HFFc6 (cell line): ENCODE measurements at places on chromosomes 6 and 20. TPM values are rescaled to one million over a fixed set of nuclear protein-coding genes. Genes with fewer than 3 reads are reported as not detected.
A peak's percentile ranks its signal among the peaks of the same experiment; 100 is the strongest.

DNA sequence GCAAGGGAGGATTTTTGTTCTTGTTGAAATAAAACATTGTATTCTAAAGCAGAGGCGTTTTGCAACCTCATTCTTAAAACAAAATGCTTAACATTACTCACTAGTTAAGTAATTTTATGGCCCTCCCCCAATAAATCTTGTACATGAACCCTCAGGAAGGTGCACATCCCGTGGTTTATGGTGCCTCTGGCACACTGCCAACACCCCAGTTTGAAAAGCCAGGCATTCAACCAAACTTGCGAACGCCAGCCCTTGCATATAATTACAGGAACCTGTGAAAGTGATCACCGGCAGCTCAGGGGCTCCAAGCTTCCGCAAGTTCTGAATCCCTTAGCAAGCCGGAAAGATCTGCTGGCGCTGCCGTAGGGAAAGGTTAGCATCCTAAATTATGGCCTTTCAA is 1109.0 kb upstream of the FLRT3 start:
- no peaks in the 10 kb centered on the region for H3K4me1 ChIP-seq
- H3K36me3 ChIP-seq: no peaks in the 10 kb centered on the region
- DNase-seq: no peak
- H3K27ac ChIP-seq: no peak overlapping the region

- peaks cover 91% of the 10 kb centered on the region for H3K4me1 ChIP-seq
- peak; percentile 93 for DNase-seq
- peak overlapping the region; percentile 81 for H3K4me3 ChIP-seq
- H3K27ac ChIP-seq: peak overlapping the region; percentile 89
- no peaks in the 10 kb centered on the region for H3K27me3 ChIP-seq
- no peaks in the 10 kb centered on the region for H3K36me3 ChIP-seq
Observed at GRCh38 chr6:12483712-12484111, 193.6 kb downstream of the EDN1 start.

DNA sequence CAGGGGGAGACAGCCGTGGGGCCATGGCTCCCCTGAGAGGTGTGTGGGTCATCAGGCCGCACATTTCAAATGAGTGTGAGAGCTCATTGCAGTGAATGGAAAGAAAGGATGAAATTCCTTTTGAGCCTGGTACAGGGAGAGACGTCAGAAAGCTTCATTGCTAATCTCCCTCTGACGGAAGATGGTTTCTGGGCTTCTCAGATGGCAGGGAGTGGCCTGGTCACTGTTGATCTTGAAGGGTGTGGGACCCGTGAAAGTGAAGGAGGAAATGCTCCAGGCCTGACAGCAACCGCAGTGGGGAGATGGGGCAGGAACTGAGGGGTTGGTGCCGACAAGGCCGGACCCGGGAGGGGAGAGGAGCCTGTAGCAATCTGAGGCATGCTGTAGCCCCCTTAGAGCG is 127.4 kb downstream of the MYLK4 start:
- no peak for DNase-seq
- no peaks in the 10 kb centered on the region for H3K36me3 ChIP-seq
- no peaks in the 10 kb centered on the region for H3K4me1 ChIP-seq
- no peak overlapping the region for H3K27ac ChIP-seq
- no peak overlapping the region for H3K4me3 ChIP-seq

DNA sequence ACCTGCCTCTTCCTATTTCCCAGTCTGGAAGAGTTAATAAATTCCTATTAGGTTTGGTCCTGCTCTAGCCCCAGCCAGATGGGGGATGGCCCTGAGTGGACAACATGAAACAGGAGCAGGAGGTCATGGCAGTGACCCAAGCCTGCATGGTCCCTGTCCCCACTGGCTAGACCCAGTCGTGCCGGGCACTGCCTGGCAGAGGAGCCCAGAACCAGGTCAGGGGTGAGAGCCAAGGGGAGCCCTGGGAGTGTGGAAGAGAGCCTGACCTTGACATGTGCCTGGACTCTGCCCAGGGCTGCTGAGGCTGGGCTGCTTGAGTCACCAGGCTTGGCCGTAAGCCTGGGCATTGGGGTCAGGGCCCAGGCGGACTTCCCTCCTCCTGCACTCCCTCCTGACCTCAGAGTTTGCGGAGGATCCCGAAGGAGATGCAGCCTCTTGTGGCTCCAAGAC is 3.6 kb downstream of the AVP start:
- no peak overlapping the region for H3K4me3 ChIP-seq
- DNase-seq: no peak
- H3K4me1 ChIP-seq: peaks cover 5% of the 10 kb centered on the region; the same call in 1 of the 2 replicates
- no peak overlapping the region for H3K27ac ChIP-seq
- peaks cover 37% of the 10 kb centered on the region for H3K27me3 ChIP-seq
- H3K36me3 ChIP-seq: no peaks in the 10 kb centered on the region

GRCh38 chr20:54292185-54292584 is 84.3 kb downstream of the PFDN4 start:
- DNase-seq: no peak
- H3K36me3 ChIP-seq: no peaks in the 10 kb centered on the region
- H3K27ac ChIP-seq: no peak overlapping the region

DNA sequence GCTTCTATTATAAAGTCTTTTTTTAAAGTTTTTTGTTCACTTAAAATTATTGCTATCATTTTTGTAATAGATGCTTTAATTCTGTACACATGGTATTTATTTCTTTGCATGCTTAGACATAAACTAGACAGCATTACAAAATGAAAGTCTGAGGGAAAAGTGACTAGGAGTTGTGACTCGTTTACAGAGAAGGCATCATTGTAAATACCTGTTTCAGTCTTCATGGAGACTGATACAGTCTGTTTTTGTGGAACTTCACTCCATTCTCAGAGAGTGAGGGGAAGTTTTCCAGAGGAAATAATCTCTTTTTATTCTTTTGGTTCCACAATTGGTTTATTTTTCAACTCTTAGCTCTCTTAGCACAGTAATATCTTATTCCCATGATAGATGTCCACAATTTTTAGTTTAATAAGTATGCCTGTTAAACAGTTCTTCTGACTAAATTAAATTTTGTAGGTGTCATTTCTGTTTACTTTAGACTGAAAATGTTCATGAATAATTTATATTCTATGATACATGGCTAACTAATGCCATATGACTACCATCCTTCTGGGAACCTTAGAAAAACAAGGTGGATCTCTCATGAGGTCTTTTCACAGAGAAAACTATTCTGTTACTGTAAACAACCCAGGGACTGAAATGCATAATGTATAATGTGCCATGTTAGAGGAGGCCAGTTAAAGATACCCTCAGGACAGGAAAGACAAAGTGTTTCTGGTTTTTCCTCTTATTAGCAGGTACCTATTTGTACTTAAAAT is 69.2 kb downstream of the MYO6 start:
- no peak overlapping the region for H3K4me3 ChIP-seq
- H3K27ac ChIP-seq: peak overlapping the region; percentile 8
- peaks cover 17% of the 10 kb centered on the region for H3K4me1 ChIP-seq

DNA sequence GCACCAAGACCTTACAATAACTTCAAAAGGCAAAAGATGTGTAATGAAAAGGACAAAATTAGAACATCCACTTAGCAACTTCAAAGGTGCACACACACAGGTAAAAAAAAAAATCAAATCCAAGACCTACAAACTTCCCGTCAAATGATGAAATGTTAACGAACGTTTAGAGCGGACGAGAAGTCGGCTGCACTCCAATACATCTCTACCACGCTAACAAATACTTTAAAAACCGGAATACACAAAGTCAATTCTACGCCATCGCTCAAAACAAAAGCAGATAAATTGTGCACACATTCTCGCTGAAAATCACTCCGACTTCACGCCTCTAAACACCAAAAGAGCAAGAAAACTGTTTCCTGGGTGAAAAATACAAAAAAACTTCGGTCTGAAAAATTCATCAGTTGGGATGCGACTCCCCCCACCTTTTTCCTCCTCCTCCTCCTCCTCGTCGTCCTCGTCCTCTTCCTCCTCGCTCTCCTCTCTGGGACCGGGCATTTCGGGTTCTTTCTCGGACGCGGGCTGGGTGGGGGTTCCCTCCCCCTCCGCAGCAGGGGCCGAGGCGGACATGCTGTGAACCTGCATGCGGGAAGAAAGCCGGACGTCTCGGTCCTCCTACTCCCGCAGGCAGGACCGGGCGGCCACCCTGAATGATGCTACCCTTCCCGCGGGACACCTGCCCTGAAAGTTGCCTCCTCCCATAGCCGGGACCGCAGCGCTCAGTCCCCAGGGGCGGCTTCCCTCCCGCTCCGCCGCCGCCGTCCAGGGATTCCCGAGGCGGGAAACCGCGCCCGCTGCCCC is 712 bp downstream of the DEK start:
- H3K27me3 ChIP-seq: peaks cover 2% of the 10 kb centered on the region
- peak overlapping the region; percentile 88 for H3K27ac ChIP-seq
- peaks cover 51% of the 10 kb centered on the region for H3K4me1 ChIP-seq

DNA sequence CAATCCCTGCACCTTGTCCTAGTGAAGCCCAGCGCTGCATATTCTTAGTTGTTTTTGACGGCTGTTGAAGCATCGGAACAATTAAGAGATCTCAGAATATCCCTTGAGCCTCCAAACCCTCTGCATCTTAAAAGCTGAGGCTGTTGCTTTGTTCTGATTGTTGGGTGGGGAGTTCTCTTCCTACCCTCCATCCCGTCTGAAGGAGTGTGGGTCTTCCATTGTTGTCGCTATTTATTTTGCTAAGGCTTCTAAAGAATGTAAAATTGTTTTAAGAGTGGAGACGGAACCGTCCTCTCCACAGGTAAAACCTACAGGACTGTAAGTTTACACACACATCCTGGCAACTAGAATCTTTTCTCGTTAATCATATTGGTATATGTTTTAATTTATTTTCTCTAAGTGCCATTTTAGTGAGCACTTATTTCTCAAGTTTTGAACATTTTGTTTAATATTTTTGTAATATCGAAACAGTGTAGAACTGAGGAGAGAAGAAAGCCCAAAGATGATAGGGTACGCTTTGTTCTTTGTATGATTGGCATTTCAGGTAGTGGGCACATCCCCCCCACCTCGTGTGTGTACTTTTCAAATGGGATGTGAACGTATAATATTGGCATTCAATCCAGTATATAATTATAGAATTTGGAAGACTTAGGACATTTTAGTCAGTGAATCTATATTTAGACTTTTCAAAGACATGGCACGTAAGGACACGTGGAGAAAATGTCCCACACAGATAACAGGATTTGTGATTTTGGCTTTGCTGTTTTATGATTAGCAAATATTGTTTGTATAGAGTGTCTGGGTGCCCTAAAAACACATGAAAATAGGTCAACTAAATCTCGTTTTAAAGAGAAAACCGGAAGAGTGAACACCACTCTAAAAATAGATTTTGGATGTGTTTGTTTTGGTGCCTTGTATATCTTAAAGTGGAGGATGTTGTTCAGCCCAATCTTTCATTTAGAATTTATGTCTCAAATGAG is 1.3 kb downstream of the RNF146 start:
- no peak for DNase-seq
- peak overlapping the region; percentile 99 for H3K4me3 ChIP-seq
- peaks cover 39% of the 10 kb centered on the region for H3K4me1 ChIP-seq

GRCh38 chr6:63910863-63911551 is 275.4 kb downstream of the PHF3 start:
- H3K27me3 ChIP-seq: peaks cover 3% of the 10 kb centered on the region; the same call in 1 of the 2 replicates
- H3K27ac ChIP-seq: no peak overlapping the region
- H3K4me3 ChIP-seq: no peak overlapping the region
- H3K4me1 ChIP-seq: no peaks in the 10 kb centered on the region
- DNase-seq: no peak

GRCh38 chr20:19761841-19762240 is 3.8 kb downstream of the RIN2 start:
- no peak for DNase-seq
- H3K27ac ChIP-seq: no peak overlapping the region
- no peaks in the 10 kb centered on the region for H3K27me3 ChIP-seq
- peaks cover 9% of the 10 kb centered on the region for H3K36me3 ChIP-seq

DNA sequence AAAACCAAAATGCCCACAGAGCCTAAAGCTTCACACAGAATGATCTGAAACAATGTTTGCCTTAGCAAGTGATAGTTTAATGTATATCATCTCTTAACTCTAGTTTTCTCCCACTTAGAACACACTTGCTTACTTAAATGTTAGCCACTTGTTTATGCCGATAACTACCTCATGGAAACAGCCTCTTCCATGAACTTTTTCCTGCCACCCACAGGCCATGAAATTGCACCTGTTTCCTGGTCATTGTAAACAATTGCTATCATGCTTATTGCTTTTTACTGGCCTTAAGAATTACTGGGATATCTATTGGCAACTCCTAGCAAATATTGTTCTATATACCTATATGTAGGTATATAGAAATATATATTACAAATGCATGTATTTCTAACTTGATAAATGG is 231.1 kb downstream of the HDGFL1 start:
- no peaks in the 10 kb centered on the region for H3K27me3 ChIP-seq
- DNase-seq: no peak
- no peak overlapping the region for H3K4me3 ChIP-seq
- H3K4me1 ChIP-seq: no peaks in the 10 kb centered on the region

- peak overlapping the region; percentile 24 for H3K27ac ChIP-seq
- DNase-seq: peak; percentile 89
- no peak overlapping the region; the same call in 1 of the 2 replicates for H3K4me3 ChIP-seq
- peaks cover 4% of the 10 kb centered on the region for H3K27me3 ChIP-seq
- peaks cover 46% of the 10 kb centered on the region for H3K36me3 ChIP-seq
Observed at GRCh38 chr6:84193114-84193708, 34.2 kb downstream of the CEP162 start.

GRCh38 chr20:43096931-43097260 is 92.8 kb downstream of the PTPRT start:
- H3K27ac ChIP-seq: no peak overlapping the region
- no peaks in the 10 kb centered on the region for H3K36me3 ChIP-seq

- H3K4me3 ChIP-seq: no peak overlapping the region
- DNase-seq: no peak
- peaks cover 77% of the 10 kb centered on the region for H3K4me1 ChIP-seq
- no peaks in the 10 kb centered on the region for H3K27me3 ChIP-seq
- H3K27ac ChIP-seq: no peak overlapping the region
Observed at GRCh38 chr6:148438632-148439031, 96.0 kb downstream of the SASH1 start.

GRCh38 chr20:5127204-5127858 is 523 bp downstream of the CDS2 start:
- peaks cover 1% of the 10 kb centered on the region; the same call in 1 of the 2 replicates for H3K27me3 ChIP-seq
- H3K4me1 ChIP-seq: peaks cover 43% of the 10 kb centered on the region
- DNase-seq: peak; percentile 31
- peak overlapping the region; percentile 93 for H3K4me3 ChIP-seq
- no peaks in the 10 kb centered on the region for H3K36me3 ChIP-seq
- peak overlapping the region; percentile 76 for H3K27ac ChIP-seq

Gene HSD17B8
- total RNA-seq: 0.62 to 1.4 TPM (median 0.83 TPM) in 3 replicates

Gene RSPO3
- not detected in 3 replicates for total RNA-seq

Gene OR2H2
- not detected in 3 replicates for total RNA-seq

Gene TMEM200A
- total RNA-seq: 71.3 to 127 TPM (median 81.4 TPM) in 3 replicates

Gene TEAD3
- 32.1 to 37.5 TPM (median 35.8 TPM) in 3 replicates for total RNA-seq

Gene MCHR2
- total RNA-seq: not detected in 3 replicates

Gene ZSCAN9
- 6.9 to 9.4 TPM (median 7.8 TPM) in 3 replicates for total RNA-seq

Gene LAMA2
- 6.8 to 10.0 TPM (median 9.3 TPM) in 3 replicates for total RNA-seq
